ENCODE measurements at places on chromosomes 3 and 15.

- DNase-seq = no peak
Measured at GRCh38 chr15:47552978-47553608, 164.2 kb upstream of the SEMA6D start.

GRCh38 chr3:53231532-53232511 is 24.0 kb downstream of the TKT start:
- peak; percentile 13 for DNase-seq

- no peak for DNase-seq
Measured at GRCh38 chr3:147702509-147702908, 293.3 kb downstream of the ZIC1 start.

GRCh38 chr3:33629219-33629618 is 88.8 kb downstream of the CLASP2 start:
- no peak for DNase-seq

DNA sequence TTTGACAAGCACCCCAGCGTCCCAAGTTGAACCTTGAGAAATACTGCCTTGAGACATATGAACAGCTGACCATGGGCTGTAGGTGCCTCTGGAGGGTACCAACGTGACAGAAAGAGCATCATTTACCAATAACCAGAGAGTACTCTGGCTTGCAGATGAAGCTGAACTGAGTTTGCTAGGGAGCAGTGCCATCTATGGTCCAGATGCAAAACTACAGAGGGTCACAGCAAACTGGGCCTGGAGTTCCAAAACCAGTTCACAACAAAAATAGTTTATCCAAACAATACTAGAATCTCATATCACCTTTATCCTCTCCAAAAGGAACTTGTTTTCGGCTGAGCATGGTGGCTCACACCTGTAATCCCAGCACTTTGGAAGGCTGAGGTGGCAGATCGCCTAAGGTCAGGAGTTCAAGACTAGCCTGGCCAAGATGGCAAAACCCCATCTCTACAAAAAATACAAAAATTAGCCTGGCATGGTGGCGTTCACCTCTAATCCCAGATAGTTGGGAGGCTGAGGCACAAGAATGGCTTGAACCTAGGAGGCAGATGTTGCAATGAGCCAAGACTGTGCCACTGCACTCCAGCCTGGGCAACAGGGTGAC is 69.3 kb downstream of the CHAC1 start:
- no peak for DNase-seq

- DNase-seq = no peak
Measured at GRCh38 chr3:195441476-195441991, 1.3 kb downstream of the ACAP2 start.

DNA sequence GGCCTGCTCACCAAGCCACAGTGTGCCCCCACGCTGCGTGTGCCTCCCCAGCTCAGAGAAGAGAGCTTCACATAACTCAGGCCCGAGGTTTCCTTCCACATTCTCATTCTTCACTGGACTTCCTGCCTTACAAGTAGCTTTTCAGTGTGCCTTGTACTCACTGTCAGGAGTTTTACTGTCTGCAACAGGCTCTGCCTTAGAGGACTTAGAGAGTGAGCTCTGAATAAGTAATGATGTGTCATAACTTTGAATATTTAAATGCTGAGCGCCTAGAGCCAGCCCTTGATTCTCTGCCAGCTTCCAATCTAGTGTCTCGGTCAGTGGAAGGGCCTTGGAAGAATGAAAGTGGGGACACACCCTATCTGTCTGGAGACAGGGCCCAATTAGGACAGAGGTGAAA is 41.8 kb downstream of the ITGB5 start:
- DNase-seq = peak; percentile 25

Measured in ovary (tissue), 10 donors.